ENCODE measurements at places on chromosomes 2 and 18. TPM values are rescaled to one million over a fixed set of nuclear protein-coding genes. Genes with fewer than 3 reads are reported as not detected.

DNA sequence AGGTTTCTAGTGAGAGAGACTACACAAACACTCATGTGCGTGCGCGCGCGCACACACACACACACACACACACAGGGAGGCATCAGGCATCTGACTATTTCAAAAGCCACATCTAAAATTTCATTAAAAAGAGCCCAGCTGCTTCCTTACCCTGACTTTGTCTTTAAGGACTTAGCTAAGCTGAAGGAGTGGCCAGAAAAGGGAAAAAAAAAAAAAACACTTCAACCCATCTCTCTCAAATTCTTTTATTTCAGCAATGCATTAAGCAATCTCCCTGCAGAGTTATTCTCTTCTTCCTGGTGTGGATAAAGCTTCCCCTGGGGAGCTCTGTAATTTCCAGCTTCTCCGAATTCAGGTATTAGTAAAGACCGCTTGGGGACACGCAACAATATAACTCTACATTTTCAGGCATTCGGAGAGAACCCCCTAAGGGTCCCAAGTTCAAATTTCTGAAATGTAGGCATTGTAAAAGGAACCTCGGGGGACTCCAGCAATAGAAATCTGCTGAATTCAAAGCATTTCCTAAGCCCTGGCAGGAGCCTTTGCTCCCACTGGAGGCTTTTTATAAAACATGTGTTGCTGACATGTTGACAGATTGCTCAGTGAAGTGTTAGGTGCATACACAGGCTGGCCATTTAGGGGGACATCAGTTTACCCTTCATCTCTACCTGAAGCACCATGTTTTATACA is 67.0 kb downstream of the ZNF521 start:
- no peak for DNase-seq

DNA sequence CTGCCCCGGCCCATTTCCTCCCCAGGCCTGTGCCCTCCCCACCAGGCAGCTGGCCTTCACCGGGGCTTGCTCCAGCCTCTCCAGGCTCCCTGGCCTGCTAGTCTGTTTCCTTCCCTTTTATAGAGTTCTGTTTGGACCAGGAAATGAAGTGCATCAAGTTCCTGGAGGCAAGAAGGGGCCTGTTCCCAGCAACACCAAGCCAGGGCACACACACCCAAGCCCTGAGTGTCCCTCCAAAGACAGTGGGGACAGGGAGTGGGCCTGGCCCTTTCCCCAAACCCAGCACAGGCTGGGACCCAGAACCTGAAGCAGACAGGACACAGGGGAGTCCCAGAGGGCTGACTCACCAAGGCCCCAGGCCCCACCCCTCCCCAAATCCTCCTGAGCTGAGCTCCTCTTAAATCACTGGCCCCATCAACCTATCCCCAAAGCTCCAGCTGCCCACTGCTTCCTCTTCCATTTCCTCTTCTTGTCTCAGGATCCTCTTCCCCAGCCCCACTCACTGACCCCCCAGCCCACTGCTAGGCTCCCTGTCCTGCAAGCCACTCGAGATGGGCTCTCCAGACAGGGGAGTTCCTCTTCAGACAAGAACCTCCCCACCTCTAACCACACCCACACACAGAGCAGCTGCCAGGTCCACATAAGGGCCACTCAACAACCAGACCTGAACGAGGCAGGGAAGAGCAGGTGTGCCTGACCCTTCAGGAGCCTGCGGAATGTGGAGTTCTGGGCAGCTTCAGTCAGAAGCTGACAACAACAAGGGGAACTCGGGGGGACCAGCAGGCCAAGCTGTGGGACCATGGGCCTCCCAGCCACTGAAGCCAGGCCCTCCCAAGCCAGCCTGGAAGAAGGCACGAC is 74.2 kb downstream of the TNS1 start:
- DNase-seq = no peak

- no peak for DNase-seq
Observed at GRCh38 chr18:8976606-8977005, 125.9 kb upstream of the NDUFV2 start.

GRCh38 chr18:48337053-48337452 is 72.1 kb downstream of the ZBTB7C start:
- no peak for DNase-seq

DNA sequence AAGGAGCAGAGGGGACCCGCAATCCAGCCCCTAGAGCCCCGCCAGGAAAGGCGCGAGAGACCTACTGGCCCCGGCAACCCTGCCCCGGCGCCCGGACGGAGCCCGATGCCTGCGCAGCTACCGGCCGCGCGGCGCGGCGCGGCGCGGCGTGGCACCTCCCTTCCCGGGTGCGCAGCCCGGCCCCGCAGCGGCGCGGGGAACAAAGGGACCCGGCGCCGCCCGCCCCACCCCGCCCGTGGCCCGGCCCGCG is 307 bp downstream of the CDH2 start:
- DNase-seq = no peak

DNA sequence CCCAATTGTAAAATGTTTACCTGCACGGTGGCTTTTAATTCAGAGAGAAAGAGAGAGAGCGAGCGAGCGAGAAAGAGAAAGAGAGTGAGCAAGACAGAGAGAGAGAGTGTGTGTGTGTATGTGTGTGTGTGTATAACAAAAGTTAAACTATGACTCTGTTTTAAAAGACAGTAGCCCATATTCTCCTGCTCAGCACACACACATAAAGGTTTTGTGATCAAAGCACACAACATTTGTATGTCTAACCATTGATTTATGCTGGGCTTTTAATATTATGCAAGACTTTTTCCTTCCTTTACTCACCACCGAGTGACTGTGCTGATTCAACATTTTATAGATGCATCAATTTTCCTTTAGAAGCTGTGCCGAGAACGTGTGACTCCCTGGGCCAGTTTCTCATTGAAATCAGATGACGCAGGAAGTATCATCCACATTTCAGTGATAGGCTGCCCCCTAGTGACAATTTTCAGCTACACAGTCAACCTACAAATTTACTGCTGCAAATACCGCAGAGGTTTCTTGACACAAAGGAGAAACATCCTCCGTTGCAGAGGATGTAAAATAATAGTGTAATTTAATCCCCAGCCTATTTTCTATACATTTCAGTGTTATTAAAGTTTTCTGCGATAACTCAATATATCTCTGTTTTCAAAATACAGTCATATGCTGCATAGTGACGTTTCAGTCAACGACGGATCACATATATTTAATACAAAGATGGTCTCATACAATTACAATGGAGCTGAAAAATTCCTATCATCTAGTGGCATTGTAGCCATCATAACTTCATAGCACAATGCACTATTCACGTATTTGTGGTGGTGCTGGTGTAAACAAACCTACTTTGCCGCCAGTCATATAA is 165.9 kb upstream of the TANK start:
- peak; percentile 57 for DNase-seq

DNA sequence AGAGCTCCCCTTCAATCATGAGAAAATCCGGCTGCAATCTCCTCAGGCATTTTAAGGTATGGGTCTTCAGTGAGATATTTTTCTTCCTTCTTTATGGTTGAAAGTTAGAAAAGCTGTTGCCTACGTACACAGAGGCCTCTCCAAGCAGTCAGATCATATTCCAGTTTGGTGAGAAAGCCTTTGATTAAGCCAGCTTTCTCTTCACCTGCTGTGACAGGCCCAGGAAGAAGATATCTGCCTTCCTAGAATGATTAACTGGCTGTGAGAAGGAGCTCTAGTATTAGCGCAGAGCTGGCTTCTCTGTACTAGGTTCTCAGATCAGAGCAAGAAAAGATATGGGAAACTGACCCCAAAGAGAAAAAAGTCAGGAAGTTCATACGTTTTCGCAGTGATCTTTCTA is 585.0 kb upstream of the CHAC2 start:
- no peak for DNase-seq

- no peak for DNase-seq
Observed at GRCh38 chr2:234436482-234436837, 60.4 kb downstream of the ARL4C start.

DNA sequence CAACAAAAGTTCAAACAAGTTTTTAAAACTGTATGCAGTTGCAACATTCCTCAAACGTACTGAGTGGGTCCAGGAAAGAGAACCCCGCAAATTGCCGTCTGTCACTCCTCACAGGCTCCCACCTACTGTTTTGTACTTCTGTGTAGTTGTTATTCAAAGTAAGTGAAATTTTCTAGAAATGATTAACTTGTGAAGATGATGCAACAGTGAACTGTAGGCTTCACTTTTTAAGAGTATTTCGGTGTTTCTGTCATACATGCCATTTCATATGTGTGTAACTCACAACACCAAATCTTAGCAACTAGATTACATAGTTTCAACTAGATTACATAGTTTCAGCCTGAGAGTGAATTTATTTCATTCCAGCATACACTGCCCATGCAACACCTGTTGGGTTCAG is 226.0 kb upstream of the TANK start:
- no peak for DNase-seq

GRCh38 chr2:138298900-138299299 is 202.7 kb upstream of the SPOPL start:
- DNase-seq = no peak

GRCh38 chr2:33437297-33437696 is 39.2 kb upstream of the RASGRP3 start:
- DNase-seq = no peak

ACKR3 gene
- total RNA-seq = 68.8 TPM

ZNF516 gene
- 19.5 TPM for total RNA-seq

RGPD3 gene
- 1.1 TPM for total RNA-seq

ANKRD62 gene
- total RNA-seq = not detected

NCK2 gene
- 50.0 TPM for total RNA-seq

Data from thoracic aorta (tissue), 2 donors.